ENCODE measurements at places on chromosomes 6 and 20.

DNA sequence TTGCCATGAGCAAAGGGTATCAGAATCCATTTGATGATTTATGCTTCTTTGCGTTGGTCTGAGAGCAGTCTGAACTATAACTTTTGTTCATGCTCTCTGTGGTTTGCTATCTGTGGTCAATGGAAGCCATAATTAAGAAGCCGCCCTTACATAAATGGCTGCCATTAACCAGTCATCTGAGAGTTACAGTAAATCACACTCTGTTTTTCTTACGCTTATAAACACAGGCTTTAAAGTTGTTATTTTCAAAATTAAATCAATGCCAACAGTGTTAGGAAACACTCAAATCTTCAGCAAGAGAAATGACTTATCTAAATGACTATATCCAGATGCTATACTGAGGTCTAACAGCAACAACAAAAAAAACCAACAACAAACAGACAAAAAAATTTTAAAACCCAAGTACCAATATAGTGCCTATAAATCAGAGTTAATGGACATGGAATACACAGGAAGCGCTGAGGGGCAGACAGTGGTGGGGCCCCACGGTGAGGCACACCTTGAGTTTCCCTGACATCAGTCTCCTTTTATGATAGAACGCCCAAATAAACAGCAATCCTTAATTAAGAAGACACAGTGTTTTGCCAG lies 108.0 kb upstream of the C6orf118 start:
- DNase-seq = no peak

DNA sequence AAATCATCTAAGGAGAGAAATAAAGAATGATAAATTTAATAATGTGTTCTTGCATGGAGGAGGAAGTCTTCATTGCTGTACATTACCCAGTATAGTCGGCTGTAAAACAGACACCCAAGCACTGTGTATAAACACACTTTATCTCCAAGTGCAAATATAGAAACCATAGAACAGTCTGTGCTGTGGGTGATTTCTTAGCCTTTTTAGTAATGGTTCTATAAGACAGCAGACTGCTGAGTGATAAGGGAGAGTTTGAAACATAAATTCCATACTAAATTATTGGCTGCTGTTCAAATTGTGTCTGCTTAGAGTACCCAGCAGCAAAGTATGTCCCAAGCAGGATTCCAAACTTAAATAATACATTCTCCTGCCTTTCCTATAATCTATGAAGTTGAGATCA lies 4.6 kb downstream of the FILIP1 start:
- no peak for DNase-seq

GRCh38 chr6:63573899-63574553 lies 1.7 kb downstream of the LOC128125822 start:
- DNase-seq = peak; percentile 20

- no peak for DNase-seq
Measured at GRCh38 chr6:137348777-137349176, 129.6 kb upstream of the IFNGR1 start.

DNA sequence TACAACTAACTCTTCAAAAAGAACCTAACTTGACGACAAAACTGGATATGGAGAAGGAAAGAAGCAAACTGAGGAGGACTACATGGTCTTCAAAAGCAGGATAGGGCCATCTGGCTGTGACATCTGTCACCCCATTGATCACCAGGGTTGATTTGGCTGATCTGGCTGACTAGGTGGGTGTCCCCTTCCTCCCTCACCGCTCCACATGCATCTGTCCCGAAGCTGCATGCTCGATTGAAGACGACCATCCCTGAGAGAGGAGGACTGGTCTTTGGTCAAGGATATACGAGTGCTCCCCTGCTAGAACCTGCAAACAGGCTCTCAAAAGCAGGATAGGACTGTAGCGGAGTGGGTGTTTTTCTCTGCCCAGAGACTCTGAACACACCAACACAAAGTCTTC lies 21.7 kb downstream of the CPNE1 start:
- no peak for DNase-seq

GRCh38 chr6:72657407-72658197 lies 35.7 kb downstream of the KCNQ5 start:
- no peak for DNase-seq

- DNase-seq = no peak
Measured at GRCh38 chr6:136439514-136440190, 110.6 kb downstream of the MAP7 start.

DNA sequence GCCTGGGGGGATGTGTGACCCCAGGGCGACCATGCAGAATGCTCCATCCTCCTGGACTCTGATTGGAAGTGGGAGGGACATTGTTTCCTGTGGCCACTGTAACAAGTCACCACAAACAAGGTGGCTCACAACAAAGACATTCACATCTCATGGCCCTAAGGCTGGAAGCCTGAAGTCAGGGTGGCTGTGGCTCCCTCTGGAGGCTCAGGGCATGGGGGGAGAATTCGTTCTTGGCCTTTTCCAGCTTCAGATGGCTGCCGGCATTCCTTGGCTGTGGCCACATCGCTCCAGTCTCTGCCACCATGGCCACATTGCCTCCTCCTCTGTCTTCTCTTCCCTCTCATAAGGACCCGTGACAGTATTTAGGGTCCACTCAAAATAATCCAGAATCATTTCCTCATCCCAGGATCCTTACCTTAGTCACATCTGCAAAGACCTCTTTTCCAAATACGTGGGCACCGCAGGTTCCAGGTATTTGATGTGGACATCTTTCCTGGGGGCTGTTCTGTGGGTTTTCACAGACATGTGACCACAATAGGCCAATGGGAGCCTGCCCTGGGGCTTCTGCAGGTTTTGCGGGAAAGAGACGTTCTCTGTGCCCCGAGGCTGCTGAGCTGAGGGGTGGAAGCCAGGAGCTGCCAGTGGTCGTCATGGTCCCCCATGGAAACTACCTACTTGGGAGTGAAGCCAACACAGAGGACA lies 249.3 kb downstream of the PREX1 start:
- DNase-seq = no peak

DNA sequence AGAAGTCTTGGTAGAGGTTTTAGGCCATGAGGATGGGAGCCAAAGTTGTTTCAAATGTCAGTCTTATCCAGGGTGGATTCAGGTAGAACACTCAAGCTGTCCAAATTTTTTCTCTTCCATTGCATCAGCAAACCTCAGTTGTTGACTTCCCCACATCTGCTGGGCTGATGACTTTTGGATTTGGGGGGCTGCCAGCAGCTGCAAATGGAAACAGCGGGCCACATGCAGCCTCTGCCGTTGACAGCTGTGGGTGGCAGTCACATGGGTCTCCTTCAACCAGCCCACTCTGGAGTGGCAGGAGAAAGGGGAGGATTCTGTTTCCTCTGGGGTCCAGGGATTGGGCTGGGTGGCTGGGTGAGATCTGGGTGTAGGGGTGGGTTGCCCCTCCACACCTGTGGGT lies 5.8 kb upstream of the MLN start:
- DNase-seq = no peak

- no peak for DNase-seq
Measured at GRCh38 chr6:36715469-36715868, 17.8 kb downstream of the RAB44 start.

DNA sequence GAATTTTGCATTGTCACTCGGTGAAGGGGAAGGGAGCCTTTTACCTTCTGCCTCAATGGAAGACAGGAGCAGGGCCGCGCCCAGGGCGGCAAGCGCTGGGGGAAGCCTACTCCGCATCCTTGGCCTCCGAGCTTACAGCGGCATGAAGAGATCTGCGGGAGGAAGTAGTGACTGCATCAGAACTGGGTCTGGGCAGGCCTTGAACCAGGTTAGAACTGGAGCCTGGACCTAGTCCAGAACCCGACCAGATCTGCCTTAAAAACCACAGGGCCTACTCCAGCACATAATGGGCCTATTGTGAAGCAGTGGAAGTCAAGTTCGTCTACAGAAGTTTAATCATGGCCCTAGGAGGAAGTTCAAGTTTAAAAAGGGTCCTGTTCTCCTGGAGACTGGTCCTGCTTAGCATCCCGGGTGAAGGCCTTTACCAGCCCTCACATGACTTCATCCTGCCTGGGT lies 3.1 kb downstream of the COL12A1 start:
- DNase-seq = no peak

- DNase-seq = no peak
Measured at GRCh38 chr6:142929751-142930358, 15.1 kb downstream of the HIVEP2 start.

DNA sequence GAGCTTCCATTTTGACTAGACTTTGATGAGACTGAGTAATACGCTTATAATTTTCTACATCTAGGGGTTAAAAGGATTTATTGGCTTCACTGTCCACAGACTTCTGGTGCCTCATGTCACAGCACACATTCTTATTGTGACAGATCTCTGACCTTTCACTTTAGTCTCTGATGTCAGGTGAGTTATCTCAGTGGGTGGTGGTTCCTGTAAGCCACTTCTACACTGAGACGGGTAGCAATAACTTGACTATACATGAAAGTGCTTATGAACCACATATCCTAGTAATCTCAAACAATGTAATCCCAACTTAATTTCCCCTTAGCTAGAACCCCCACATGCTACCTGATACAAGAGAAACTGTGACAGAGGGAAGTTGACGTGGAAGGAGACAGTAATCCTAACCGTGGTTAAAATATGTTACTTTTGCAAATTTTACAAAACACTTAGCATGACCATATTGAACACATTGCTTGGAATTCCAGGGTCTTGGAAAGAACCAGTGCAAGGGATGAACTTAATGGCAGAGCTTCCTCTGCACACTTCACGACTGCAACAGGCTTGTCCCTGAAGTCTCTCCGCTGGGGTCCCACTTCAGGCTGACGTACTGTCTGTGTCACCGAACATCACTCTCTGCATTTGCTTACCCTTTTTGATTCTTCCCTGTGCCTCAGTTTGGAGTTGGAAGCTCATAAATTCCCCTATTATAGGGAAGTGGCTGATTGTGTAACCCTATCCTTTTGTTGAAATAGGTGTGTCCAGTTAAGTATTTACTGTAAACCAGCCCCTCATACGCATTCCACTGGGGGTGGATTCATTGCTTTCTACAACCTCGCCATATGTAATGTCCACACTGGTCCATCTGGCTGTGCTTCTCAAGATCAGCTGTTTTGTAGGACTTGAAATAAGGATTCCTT lies 6.4 kb upstream of the TRIM40 start:
- DNase-seq = no peak

DNA sequence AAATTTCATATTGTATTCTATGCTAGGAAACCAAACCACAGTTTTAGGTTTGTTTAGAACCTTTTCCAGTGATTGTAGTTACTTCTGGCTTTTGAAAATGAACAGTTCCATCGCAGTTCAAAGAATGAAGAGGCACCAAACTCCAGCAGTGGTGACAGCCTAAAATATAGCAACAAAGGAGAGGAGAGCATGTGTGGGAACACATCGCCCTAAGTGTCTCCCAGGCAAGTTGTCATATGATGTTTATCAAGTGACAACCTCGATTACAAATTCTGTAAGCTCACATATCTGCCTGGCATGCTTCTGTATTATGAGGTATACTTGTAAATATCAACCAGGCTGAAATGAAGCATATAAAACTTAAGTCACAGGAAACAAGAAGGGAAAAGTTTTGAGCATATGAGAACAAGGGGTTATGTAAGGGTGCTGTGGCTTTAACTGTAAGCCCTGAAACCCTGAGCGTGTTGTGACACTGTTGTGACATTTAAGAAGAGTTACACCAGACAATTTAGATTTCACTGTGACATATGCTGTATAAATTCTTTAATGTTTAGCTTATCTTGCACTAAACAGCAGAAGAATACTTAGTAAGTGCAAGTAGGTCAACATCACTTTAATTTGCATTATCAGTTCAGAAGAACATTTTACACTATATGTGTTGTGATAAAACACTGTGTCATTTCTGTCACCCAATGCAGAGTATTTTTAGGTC lies 29.1 kb upstream of the FBXL4 start:
- DNase-seq = no peak

DNA sequence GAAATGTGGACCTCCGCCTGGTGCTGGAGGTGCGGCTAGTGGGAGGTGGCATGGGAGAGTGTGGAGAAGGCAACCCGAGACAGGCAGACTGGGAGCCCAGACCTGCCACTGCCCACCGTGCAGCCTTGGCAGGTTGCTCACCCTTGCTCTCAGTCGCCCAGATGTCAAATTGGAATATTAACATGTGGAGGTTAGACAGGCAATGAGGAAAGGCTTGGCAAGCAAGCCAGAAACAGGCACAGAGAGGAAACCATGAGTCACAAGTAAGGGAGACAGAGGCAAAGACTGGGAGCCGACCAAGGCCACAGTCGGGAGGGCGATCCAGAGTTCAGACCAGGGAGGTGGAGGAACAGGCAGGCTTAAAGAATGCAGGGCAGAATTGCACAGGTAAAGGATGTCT lies 178.2 kb downstream of the FOXC1 start:
- DNase-seq = no peak

- no peak for DNase-seq
Measured at GRCh38 chr6:90264561-90264960, 32.1 kb downstream of the BACH2 start.

DNA sequence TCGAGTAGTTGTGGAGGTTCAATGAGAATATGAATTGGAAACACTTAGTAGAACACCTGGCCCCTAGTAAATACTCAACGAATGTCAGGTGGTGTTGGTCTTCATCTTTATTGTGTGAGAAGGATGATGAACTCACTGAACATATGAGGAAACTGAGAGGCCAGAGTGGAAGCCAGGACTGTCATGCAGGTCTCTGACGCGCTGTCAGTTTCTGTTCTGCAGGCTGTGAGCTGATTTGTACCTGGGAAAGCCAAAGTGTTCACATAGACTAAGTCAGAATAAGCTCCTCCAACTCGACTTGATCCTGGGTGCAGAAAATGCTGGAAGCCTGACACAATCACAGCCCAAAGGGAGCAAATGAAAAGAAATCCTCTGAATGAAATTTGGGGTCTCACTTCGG lies 222.2 kb downstream of the LY86 start:
- no peak for DNase-seq

GRCh38 chr6:140193269-140193668 lies 818.8 kb upstream of the CITED2 start:
- DNase-seq = no peak

DNA sequence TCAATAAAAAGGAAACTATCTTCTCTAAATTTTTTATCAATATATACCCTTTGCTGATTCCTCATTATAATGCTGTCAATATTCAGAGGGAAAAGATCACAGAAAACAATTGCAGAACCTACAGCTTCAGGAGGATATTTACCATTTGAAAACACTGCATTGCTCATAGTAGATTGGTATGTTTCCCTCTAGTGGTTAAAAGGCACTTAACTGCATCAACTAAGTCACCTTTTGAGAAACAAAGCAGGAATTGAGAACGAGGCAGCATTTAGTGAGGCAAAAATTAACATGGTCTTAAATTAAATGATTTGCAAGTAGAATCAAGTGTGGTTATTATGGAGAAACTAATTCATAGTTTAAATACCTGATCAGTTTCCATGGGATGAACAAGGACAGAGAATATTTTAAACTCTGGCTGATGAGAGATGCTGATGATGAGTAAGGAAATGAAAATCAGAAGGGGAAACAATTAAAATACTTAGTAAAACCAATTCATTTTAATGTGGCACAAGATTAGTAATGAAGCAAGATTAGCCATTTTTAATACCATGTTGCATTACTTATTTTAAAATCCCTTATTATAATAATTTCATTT lies 642.1 kb downstream of the EPHA7 start:
- no peak for DNase-seq
